Pancreas (tissue), 10 donors: ENCODE measurements at places on chromosomes 2 and 18. TPM values are rescaled to one million over a fixed set of nuclear protein-coding genes. Genes with fewer than 3 reads are reported as not detected.

- DNase-seq: no peak
These were observed 304.8 kb downstream of the CPS1 start for GRCh38 chr2:210861038-210861665.

DNA sequence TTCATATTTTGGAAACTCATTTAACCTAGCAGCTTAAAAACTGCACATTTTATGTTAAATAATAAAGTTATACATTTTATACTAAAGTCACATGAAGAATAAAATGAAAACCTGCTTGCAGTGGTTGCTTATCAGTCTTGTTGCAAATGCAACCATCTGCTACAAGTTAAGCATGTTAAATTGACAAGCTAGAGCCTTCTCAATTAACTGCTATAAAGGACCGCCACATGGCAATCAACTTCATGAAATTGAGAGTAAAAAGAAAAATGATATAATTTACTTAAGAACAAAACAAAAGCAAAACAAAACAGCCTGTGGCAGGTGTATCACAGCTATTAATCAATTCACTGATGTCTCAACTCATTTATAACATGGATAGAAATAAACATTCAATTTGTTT, 78.7 kb downstream of the RTTN start:
- no peak for DNase-seq

- no peak for DNase-seq
These were observed 8.3 kb downstream of the ZNF385B start for GRCh38 chr2:179853108-179853507.

GRCh38 chr2:103798291-103798690, 1036.5 kb downstream of the TMEM182 start:
- no peak for DNase-seq

GRCh38 chr2:32095671-32096070, 32.3 kb downstream of the SPAST start:
- no peak for DNase-seq

DNA sequence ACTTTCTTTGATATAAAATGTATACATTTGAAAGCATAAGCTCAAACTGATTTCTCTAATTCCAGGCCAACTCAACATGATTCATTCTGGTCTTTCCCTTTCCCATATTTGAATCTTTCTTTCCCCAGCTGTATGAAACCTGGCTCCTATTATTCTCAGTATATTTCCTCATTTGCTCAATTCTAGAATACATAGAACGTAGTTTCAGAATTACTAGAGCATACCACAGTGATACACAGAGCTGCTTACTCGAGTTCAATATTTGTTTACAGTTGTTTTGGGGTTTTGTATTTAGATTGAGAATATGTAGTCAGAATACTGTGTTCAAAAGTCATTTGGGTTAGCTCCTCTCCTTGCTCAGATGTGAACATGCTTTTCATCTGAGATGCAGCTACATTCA, 43.0 kb downstream of the TNFRSF11A start:
- no peak for DNase-seq

- no peak for DNase-seq
These were observed 243.6 kb downstream of the ZNF407 start for GRCh38 chr18:74841248-74841647.

- no peak for DNase-seq
These were observed 123.3 kb upstream of the RND3 start for GRCh38 chr2:150610670-150611279.

DNA sequence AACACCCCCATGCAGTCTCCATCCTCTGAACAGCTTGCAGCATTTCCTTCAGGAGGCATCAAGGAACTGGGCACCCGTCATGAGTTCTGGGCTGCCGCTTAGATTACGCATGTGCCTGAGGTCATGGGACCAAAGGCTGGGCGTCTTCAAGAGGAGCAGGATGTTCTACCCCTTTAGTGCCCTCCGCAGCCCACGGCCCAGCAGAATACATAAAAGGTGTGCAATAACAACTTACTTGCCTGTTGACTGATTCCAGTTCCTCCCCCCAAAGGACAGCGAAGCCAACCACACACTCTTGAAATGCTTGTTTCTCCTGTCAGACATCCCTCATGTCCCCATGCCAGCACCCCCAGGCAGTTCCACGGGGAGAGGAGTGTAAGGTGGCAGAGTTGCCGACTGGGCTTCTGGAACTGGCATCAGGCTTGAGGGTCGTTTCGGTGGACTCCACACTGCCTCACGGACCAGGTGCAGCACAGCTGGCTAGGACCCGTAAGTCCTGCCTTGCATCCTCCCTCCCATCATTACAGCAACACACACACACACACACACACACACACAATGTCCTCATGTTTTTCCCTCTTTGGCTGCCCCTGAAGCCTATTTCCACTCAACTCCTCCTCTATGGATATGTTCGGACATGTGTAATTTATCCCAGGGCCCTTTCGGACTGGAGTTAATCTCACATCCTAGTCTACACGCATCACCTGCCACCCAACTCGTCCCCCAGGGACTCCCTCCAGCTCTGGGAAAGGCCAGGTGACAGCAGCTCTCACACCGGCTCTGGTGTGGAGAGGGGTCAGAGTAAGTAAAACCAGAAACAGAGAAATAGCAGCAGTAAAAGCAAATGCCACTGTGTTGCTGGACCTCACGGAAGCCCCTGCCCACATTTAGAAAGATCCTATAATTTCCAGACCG, 200.7 kb downstream of the BCL11A start:
- no peak for DNase-seq

GRCh38 chr2:229346816-229347540, 75.9 kb upstream of the PID1 start:
- no peak for DNase-seq

- DNase-seq: no peak
These were observed 277.8 kb upstream of the GYPC start for GRCh38 chr2:126378176-126378575.

- no peak for DNase-seq
These were observed 68.0 kb downstream of the KLHL29 start for GRCh38 chr2:23452853-23453420.

DNA sequence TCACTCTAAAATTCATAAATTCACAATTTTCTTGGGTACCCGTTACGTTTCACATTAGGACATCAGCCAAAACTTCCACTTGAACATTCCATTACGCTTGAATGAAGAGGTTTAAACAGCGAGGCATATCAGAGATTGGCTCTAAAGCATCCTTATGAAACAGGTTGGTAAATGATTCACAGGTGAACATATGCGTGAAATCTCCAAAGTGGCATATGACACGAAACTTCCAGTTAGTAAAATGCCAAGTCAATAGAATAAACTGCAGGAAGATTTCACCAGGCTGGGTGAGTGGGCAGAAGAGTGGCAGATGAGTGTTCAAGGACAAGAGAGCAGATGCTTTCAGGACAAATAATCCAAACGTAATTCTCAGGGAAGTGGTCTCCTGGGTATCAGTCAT, 33.9 kb upstream of the GLS start:
- DNase-seq: no peak

- DNase-seq: no peak
These were observed 277.1 kb downstream of the PIEZO2 start for GRCh38 chr18:10872304-10872703.

DNA sequence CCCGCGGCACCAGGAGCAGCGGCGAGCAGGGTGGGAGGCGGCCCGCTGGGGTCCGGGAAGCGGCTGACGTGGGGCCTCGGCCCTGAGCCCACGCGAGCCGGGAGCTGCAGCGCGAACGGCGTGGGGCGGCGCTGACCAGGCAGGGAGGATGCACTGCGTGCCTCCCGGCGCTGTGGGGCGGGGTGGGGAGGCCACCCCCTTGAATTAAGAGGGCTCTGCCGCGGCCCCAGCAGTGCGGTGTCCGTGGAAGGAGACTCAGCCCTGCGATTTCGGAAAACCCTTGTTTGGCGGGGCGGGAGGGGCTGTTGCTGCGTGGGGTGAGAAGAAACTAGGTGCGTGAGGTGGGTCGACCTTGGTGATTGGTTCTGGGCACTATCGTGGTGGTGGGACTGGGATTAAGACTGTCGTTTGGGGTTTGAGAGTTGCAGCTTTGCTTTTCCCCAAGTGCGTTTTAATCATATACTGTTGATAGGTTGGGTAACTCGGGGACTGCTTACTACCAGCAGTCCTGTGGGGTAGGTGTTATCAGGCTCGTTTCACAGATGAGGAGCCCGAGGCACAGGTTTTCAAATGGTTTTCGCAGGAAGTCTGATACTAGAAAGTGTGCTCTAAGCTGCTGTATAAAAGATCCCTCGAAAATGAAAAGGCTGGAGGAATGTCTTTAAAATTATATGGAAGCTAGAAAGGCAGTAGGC, 722 bp downstream of the ACSL3 start:
- no peak for DNase-seq

DNA sequence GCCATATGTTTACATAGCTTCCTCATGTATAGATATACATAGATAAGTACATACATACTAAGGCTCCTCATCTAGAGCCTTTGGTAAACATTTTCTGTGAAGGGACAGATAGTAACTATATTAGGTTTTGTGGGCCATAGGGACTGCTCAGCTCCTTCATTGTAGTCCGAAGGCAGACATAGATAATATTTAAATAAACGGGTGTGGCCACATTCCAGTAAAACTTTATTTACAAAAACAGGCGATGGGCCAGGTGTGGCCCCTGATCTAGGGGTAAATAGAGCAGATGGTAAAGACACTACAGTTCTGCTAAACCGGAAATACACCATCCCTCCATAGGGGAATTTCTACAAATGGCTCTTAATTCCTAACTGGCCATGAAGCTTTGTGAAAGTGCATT, 7.3 kb downstream of the COQ10B start:
- DNase-seq: no peak

DNA sequence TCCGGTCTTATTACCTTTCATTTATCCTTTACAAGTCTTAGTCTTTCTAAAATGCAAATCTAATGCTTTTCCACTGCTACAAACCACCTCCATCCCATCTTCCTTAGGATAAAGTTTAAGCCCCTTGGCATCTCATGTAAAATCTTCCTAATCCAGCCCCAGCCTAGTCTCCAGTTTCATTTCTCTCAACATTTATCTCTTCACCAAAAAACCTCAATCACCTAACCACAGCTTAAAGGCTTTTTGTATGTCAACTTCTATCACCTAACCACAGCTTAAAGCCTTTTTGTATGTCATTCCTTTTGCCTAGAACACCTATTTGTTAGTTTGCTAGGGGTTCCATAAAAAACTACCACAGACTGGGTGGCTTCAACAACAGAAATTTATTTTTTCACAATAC, 4.2 kb downstream of the TRAK2 start:
- DNase-seq: no peak

- no peak for DNase-seq
These were observed 67.0 kb downstream of the MAP4K3 start for GRCh38 chr2:39370101-39370500.

DNA sequence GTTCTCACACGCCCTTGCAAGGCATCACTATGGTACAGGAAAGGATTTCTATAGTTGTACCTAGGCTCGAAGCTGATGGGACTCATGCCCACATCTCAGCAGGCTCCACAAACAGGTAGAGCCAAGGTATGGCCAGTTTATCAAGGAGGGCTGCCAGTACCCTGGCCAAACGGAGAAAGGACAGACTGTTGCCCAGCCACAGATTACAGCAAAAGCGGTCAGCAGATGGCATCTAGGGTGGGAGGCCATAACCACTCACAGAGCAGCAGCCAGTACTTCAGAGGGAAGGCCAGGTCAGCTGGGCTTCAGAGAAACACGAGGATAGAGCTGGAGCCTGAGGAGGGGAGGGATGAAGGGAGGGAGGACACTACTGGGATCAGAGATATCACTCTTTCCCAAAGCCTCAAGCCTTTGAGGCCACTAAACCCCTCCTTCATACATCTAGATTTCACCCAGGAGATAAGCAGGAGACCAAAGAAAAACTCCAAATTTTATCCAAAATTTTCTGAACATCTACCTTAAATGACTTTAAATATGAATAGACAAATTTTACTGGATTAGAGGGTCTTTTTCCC, 904.2 kb upstream of the NXPH2 start:
- no peak for DNase-seq

- DNase-seq: no peak
These were observed 89.6 kb upstream of the PPP1CB start for GRCh38 chr2:28662044-28662443.

- no peak for DNase-seq
These were observed 331.1 kb downstream of the RND3 start for GRCh38 chr2:150156415-150156814.

DNA sequence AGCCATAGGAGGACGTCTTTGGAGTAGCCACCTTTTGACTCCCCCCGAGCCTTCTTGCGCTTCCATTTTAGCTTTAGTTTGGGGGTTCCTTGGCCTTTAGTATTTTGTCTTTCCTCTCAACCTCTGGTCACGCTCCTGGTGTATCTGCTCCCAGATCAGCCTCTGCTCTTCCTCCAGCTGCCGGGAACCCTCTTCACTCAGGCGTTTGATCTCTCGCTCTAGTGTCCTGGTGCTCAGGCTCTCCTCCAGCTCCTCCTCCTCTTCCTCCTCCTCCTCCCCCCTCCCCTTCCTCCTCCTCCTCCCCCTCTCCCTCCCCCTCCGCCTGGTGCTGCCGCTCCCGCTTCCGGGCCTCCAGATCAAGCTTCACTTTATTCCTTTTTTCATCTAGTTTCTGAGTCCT, 1082.3 kb upstream of the TMEFF2 start:
- no peak for DNase-seq

DNA sequence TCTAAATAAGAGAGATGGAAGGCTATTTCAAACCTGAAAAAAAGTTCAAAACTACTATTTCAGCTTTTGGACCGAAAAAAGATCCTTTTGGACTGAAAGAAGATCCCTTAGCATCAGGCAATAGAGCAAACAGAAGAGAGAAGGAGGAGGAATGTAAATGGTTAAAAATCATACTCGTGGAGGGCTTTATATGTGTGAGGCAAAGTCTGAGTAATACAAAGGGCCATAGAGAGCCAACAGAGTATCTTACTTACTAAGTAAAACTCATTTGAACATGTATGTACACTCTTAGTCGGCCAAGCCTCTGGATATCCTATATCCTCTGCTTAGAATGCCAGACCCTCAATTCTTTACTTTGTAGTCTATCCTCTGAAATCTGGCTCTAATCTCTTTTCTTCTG, 55.7 kb downstream of the ITSN2 start:
- DNase-seq: no peak

DNA sequence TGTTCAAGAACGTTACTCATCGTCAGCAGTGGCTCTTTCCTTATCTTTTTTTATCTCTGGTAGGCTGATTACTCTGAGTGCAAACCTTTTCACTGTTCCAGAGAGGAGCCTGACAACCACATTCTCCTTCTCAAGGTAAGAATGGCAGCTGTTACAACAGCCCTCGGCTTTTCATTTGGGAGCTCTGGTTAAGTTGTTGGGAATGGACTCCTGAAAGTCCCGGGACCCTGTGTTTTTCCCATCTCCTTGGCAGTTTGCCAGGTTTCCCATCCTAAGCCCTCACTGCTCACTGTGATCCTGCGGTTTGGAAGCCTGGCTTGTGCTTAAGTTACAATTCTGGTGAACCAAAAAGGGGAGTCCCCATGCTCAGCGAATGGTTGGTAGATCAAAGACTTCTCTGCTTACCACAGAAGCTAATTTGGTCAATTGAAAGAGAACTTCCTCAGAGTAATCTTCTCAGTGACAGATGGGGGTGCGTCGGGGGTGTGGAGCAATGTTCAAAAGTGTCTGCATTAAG, 122.3 kb downstream of the LYPD6B start:
- DNase-seq: no peak

GRCh38 chr2:201835066-201835465, 28.7 kb downstream of the CDK15 start:
- DNase-seq: no peak

The MAPK4 gene
- polyA plus RNA-seq: 0.46 TPM

The NAT8 gene
- 0.09 TPM for polyA plus RNA-seq

The TNFRSF11A gene
- 0.80 TPM for polyA plus RNA-seq

The ZBTB7C gene
- 0.57 TPM for polyA plus RNA-seq

The CYRIA gene
- polyA plus RNA-seq: 0.65 TPM

The CEBPZ gene
- 30.8 TPM for polyA plus RNA-seq

The GPR45 gene
- 0.09 TPM for polyA plus RNA-seq

The CIDEA gene
- not detected for polyA plus RNA-seq

The PKDCC gene
- 35.8 TPM for polyA plus RNA-seq

The NCKAP1 gene
- polyA plus RNA-seq: 16.9 TPM

The HPCAL1 gene
- 27.3 TPM for polyA plus RNA-seq

The B4GALT6 gene
- polyA plus RNA-seq: 3.8 TPM

The INHBB gene
- 5.1 TPM for polyA plus RNA-seq
